CD8-positive, alpha-beta T cell (primary cell): ENCODE measurements at places on chromosomes 13 and 19.

GRCh38 chr19:35320065-35320713, 8.8 kb upstream of the CD22 start:
- no peak for DNase-seq

DNA sequence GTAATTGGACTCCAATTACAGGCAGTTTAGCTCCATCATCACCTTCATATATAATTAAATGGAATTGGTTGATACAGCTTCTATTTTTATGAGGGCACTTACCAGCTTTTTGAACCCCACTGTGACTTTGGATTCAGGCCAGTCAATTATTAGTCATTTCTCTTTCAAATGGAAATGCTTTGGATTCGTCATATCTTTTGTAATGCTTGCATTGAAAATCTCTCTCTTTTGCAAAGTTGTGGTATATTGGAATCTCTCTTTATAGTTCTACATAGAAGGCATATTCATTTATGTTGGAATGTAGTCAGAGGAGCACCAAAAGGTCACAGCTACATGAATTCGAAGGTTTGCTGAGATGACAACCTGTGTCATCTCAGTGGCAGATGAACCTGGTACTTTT, 1074.3 kb upstream of the SLC10A2 start:
- no peak for DNase-seq

GRCh38 chr13:43285933-43286597, 262.7 kb downstream of the DNAJC15 start:
- DNase-seq: no peak

GRCh38 chr19:49829721-49830120, 11.6 kb downstream of the MED25 start:
- DNase-seq: no peak

- DNase-seq: no peak
Observed at GRCh38 chr19:18765224-18765623, 25.9 kb downstream of the COMP start.

DNA sequence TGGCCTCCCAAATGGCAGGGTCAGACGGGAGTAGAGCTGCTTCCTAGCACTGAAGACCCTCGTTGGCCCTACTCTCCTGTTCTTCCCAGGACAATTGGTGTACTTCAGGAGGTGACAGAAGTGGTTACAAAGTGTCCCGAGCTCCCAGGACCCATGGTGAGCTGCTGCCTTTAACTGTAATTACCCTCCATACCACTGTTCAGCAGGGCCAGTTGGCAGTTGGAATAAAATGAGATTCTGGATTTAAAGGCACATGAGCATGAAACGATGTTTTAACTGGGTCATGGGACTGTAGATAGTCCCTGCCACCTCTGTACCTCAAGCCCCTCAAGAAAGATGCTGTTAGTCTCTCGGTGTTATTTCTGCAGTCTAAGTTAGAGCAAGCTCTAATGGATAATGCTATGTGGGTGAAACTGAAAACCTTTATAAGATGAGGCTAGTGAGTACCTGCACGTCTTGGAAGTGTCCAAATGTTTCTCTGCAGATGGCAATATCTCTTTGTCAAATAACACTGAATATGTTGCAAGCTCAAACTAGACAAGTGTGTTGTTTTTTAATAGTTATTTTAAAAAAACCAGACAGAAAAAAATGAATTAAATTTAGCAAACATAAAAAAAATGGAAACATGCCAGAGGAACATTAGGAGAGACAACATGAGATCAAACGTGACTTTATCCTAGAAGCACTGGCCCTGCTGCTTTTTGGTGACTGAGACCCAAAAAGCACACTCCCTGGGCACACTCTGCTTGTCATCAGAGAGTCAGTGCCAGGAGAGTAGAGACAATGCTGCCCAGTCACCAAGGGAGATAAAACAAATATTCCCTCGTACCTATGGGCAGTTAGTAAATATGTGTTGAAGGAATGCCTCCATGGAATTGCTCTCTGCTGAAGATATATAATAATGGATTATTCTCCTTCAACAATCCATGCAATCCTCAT, 266.3 kb downstream of the LMO7 start:
- no peak for DNase-seq

- no peak for DNase-seq
Observed at GRCh38 chr13:22648320-22648801, 532.4 kb upstream of the SGCG start.

- DNase-seq: no peak
Observed at GRCh38 chr13:95679722-95680121, 2.8 kb downstream of the DNAJC3 start.

DNA sequence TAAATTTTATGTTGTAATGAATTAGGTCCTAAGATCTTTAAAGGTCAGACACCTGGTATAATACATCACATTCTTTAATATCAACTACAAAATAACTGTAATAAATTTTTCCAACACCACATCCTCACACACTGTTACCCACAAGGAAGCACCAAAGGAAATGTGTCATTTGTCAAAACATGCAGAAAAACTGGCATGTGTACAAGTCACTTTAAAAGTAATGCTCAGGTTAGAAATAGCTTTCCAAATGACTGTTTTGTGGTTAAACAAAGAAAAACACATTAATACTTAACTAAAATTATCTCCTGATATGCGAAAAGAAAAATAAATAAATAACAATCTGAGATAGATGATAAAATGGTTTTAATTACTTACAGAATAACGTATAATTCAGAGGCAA, 74.7 kb downstream of the MZT1 start:
- no peak for DNase-seq

DNA sequence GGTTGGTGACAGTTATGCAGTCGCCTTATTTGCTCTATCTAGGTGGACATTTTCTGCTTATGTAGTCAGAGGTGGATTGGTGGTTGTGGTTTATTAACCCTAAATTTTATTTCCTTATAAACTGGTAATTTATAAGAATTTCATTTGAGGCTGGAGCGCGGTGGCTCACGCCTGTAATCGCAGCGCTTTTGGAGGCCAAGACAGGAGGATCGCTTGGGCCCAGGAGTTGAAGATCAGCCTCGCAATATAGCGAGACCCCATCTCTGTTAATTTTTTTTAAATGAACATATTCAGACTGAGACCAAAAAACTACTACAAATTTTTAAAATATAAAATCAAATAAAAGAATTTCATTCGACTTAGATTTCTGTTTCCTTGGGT, 810 bp downstream of the ZNF627 start:
- DNase-seq: no peak

DNA sequence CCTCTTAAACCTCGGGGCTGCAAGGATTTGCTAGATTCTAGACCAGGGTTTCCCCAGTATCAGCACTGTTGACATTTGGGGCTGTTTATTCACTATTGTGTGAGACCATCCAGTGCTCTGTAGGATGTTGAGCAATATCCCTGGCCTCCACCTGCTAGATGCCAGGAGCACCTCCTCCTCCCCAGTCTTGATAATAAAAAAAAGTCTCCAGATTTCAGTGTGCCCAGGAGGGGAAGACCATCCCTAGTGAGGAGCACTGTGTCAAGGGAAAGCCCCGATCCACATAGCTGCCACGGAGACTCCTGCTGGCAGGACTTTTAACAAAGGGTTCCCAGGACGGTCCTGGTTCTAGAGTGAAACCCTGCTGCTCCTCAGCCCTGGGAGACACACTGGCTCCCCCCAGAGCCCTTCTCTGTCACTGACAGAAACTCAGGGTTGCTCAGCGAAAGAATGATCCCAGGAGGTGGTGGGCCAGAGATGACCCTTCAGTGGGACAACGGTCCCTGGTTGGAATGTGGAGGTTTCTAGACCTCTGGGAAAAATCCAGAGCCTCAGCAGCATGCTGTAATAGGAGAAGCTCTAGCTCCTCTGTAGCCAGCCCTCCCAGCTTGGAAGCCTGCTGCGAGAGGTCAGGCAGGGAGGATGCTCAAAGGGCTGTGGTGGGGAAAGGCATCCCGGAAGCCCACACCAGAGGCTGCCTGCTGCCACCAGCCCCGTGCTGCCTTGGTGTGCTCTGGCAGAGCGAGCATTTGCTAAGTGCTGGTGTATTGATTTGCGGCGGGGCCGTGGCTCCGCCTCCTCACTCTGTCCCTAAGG, 20.3 kb downstream of the LYL1 start:
- no peak for DNase-seq
